ENCODE measurements at places on chromosomes 3 and 15.

DNA sequence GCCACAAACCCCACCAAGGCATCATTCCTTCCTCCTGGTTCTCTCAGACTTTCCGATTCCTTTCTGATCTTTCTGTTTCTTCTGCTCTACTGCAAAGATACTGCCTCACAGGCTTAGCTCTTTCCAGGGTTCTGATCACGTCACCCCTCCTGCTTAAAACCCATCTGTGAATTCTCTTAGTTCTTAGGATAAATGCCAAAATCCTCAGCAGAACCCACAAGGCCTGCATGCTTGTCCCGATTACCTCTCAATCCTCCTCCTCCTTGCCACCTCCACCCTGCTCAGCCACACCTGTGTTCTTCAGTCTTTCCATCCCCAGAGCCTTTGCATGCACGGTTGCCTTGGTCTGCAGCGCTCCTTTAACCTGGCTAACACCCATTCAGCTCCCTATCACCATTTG, 84.0 kb downstream of the SRGAP3 start:
- DNase-seq = no peak

DNA sequence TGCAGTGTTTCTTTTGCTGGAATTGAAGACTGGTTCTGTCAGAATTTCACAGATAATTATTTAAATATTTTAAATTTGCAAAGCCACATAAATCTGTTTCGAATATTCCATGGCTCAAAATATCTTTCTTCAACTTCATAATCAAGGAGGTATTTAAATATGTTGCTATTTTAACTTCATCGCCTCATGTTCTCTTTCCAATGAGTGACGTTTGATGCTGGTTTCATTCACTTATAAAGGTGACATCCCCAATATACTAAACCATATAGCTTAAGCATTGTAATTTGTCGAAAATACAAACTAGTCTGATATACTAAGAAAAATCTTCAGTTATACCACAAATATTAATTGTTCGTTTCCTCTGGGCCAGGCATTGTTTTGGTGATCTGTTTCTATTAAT, 22.5 kb downstream of the MBNL1 start:
- DNase-seq = no peak

GRCh38 chr3:69787436-69788168, 48.3 kb downstream of the MITF start:
- DNase-seq = no peak

GRCh38 chr15:62474771-62475124, 309.7 kb upstream of the C2CD4B start:
- DNase-seq = no peak

GRCh38 chr15:90871716-90872485, 3.5 kb downstream of the FURIN start:
- DNase-seq = no peak

DNA sequence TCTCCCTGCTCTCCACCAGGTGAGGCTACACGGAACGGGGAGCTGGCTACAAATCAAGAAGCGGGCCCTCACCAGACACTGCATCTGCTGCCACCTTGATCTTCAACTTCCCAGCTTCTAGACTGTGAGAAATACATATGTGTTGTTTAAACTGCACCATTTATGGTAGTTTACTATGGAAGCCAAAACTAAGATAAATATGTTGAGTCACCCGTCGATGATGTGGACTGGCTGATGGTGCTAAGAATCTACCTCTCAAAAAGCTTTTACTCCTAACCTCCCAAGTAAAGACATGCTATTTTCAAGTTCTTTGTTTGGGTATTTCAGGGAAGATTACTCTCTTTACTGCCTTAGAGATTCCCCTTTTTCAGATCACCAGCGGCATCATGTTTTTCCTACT, 110.9 kb downstream of the VGLL3 start:
- no peak for DNase-seq

DNA sequence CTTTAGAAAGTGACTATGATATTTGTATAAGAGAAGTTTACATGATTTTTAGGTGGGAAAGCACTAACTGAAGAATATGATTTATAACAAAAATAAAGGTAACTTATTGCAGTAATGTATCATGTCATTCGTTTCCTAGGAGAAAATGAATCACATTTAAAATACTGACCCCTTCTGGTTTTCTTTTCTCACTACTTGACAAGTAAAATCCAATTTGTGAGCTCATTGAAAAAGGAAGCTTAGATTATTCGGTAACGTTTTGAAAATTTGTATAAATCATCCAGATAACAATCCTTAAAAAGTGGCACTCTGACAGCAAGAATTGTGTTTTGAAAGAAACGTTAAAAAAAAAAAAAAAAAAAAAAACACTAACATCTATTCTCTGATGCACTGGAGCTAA, 39.0 kb downstream of the NSUN3 start:
- DNase-seq = no peak

GRCh38 chr3:167675848-167676247, 22.1 kb upstream of the WDR49 start:
- no peak for DNase-seq
